Lung microvascular endothelial cell (primary cell): ENCODE measurements at places on chromosomes 3 and 15. TPM values are rescaled to one million over a fixed set of nuclear protein-coding genes. Genes with fewer than 3 reads are reported as not detected.

CCR8 gene
- total RNA-seq: not detected in 2 replicates

PIK3CA gene
- 18.7 and 23.2 TPM in 2 replicates for total RNA-seq

AMOTL2 gene
- total RNA-seq: 45.8 and 98.2 TPM in 2 replicates

BDH1 gene
- total RNA-seq: 1.6 and 1.7 TPM in 2 replicates

LOXL1 gene
- 0.20 and 1.1 TPM in 2 replicates for total RNA-seq

CPA3 gene
- total RNA-seq: under 0.01 TPM in 1 of 2 replicates, not detected in the other

MYO5C gene
- total RNA-seq: 7.4 and 8.5 TPM in 2 replicates
